ENCODE measurements at places on chromosomes 16 and 17.

DNA sequence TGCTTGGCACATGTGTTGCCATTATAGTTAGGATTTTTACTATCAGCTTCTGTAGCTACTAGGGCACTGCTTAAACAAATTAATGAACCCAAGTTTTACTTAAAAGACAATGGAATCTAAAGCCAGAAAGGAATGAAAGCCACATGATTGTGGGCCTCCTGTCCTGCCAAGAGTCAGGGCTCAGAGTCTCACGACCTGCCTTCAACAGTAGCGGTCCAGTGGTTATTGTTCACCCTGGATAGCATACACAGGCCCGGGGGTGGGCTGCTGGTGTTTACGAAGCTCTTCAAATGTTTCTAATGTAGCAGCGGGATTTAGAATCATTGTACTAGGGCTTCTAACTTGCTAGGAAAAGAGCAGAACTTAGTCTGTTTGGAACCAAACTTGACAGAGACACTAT lies 7.8 kb downstream of the GABARAPL2 start:
- DNase-seq: no peak

DNA sequence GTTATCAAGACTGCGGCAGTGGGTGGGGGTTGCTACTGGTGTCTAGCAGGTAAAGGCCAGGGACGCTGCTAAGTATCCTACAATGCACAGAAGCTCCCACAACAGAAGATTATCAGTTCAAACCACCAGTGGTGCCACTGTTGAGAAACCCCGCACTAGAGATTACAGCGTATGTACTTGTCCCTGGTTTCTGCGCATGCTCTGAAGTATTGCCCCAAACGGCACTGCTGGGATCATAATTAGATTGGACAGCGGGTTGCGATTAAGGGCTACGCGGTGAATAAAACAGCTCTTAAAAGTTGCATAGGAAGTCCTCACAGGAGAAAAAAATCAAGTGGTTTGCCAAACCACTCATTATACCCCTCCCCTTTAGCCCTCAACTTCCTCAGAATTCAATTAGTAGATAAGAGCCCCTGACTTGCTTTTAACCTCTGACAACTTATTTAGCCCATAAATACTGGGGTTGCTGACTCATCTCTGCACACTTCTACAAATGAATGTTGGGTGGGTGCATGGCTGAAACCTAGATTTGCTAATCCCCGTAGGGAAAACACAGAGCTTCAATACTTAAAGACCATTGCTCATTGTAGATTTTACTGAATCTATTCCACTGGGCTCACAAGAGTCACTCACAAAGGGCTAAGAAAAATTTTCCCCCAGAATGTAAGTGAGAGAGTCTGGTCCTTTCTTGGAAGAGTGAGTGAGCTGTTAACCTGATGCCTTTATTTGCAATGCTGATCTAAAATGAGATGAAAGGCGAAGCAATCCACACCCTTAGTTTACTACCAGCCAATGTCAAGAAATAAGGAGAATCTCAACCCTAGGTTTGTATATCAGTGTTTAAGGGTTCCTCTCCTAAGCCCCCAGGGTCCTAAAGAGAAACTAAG lies 91.8 kb downstream of the RGS9 start:
- DNase-seq: no peak

DNA sequence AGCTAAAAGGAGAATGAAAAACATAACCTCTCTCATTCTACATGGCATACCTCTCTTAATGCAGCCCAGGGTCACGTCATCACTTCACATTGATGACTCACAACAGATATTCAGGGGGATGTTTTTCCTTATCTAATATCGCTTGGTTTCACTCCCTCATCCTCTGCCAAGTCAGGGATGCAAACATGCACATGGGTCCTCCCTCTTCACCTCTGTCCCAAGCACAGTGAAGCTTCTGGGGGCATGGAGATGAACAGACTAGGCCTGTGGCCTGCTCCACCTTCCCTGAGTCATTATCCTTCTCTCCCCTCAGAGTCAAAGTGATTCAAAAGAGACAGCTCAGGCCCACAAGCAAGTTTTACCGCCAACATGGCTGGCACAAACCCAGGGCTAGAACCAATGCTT lies 2.3 kb upstream of the MT2A start:
- no peak for DNase-seq

GRCh38 chr16:7221157-7221556 lies 111.5 kb upstream of the RBFOX1 start:
- DNase-seq: no peak

GRCh38 chr17:19652595-19652994 lies 4.0 kb downstream of the ALDH3A2 start:
- DNase-seq: no peak

- no peak for DNase-seq
These were observed 18.6 kb downstream of the SNN start for GRCh38 chr16:11686713-11687380.

Measured in HuH-7 (cell line).